ENCODE measurements at places on chromosomes 12 and 14.

DNA sequence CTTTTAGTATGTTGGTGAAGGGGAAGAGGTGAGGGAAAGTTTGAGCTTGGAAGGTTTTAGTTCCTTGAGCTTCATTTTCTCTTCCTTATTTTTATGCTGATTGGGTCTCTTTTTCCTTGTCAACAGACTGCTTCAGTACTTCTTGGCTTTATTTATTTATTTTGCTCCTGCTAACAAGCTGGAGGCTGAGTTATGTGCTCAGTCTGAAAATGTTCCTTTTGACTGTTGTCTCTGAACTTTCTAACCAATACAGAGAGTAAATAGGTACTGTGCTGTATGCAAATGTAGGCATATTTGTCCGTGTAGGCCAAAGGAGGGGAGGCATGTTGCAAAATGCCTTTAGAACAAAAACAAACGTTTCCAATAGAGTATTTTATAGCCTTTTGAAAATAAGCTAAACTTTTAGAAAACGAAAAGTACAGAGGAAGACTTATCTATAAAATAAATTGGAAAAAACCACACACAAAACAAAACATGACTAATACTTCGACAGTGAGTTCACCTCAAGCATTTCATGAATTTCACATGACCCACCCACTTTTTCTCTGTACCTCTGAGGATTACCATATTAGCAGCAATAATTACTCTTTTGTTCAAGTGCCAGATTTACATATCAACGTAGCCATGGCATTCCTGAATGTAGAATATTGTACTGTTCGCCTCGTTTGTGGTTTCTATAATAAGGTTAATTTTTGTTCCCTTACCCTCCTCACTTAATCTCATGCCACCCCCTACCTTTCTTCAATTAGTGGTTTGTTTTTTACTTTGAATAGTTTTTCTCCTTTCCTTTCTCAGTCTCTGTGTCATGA, 4.7 kb upstream of the CREBL2 start:
- DNase-seq, result no peak

- DNase-seq, result no peak
Measured at GRCh38 chr14:70904373-70904772, 2.9 kb upstream of the PCNX1 start.

DNA sequence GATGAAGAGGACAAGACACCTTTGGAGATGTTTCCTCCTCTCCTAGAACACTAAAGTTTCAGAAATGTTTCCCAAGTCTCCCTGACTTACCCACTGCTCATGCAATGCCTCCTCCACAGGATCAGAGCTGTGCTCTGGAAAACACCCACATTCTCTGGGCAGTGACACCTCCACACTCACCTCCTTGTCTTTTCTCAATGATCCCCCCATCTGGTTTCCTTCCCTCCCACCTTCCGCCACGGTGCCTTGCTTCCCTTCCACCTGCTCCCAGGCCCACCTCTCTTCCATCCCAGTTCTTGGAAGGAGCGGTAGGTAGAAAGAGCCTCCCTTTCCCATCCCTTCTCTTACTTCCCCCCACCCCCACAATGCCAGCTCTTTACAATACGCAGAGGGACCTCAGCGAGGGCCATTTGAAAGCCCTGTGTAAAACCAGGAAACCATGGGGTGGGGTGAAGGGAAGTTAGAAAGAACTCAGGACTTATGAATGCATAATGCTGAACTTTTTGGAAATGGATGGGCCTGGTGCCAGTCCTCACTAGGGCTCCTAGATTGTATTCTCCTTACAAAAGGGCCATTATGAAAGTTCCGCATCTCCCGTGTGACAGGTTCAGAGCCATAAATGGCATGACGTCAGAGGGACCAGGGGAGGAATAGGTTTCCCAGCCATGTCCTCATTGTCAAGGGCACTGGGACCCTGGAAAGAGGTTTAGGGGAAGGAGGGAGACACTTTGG, 12.8 kb downstream of the FBLN5 start:
- DNase-seq, result no peak

GRCh38 chr12:45612044-45612794, 117.3 kb upstream of the ARID2 start:
- DNase-seq, result no peak

DNA sequence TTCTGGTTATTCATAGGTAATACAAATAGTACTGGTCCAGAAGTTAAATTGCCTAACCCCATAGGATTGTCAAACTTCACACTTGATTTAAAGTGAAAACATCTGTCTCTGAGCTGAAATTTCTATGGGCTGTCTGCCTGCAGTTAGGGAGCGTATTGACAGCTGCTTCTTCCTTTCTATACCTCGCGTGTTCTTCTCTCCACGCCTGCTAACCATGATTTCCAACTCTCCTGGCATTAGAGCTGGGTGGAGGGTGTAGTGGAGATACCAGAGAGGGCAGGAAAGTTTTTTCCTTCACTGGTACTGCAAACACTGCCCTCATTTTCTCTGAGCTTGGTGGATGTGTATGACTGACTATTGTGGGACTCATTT, 429.0 kb upstream of the FBXO33 start:
- no peak for DNase-seq

DNA sequence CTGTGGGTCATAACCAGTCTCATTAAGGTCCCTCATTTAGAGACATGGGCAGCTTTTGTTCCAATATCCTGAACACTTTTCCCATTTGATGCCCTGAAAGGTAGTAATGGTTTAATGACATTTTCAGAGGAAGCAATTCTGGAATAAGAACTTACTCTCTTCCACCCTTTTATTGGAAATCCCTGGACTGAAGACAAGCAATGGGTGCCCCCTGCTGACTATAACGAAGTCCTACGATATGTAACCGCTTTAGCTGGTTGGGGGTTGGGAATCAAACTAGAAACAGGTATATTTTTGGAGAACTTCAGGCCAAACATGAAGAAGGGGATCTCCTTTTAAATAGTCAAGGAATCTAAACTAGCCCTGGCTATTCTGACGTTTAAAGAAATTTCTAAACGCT, 20.5 kb downstream of the SARNP start:
- DNase-seq, result peak; percentile 35

DNA sequence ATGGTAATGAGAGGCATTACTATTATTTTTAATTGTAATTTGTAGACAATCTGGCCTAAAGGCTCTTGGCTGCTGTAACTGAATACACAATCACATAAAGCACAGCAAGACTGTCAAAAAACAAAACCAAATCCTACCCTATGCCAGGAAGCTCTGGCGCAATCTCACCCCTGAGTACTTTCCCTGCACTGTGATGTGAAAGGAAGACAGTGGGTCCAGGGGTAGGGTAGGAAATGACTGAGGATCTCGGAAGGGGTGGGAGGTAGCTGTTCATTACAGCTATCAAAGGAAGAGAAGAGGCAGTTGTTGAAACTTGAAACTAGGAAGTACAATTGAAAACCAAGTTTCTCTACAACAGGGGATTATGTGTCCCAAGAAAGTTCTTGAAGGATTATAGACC, 202.8 kb downstream of the ANO2 start:
- DNase-seq, result no peak

DNA sequence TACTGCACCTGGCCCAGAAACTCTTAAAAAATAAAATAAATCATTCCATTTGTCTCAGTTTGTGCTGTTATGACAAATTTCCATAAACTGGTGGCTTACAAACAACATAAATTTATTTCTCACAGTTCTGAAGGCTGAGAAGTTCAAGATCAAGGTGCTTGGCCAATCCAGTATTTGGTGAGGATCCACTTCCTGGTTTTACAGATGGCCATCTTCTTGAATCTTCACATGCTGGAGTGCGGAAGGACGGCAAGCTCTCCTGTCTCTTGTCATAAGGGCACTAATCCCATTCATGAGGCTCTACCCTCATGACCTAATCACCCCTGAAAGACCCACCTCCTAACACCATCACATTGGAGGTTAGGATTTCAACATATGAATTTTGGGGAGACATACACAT, 29.9 kb upstream of the MYBPC1 start:
- no peak for DNase-seq

DNA sequence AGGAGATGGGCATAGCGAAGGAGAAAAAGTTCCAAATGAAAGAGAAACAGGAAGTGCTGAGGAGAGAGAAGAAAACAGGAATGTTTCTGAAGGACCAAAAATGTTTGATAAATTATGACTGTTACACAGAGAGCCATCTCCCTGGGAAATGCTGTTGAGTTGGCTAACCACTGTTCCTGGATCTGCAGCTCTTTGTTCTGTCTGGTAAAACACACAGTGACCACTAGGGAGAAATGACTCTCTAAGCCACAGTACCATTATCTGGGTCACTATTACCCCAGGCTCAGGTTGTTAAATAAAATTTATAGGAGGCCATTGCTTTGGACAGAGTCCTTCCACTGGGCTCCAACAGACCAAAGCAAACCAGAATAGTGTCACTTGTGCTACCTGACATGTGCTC, 219.3 kb downstream of the CRADD start:
- no peak for DNase-seq

DNA sequence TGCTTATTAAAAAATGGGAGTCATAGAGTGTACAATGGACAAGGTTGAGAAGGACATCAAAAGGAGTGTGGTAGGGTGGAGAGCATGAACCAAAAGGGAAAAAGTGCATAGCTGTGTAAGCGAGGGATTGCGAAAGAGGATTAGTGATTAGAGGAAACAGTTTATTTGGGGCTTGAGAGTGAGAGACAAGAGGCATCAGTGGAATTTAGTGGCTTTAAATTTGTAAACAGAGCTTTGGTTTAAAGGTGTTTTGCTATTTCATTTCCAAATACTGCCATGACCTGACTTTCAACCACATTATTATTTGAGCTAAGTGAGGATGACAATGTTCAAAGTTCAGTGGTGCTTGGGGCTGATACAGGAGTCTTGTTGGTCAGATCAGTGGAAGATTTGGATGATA, 53.4 kb downstream of the SLC16A7 start:
- DNase-seq, result no peak

GRCh38 chr14:99574099-99574880, 29.7 kb downstream of the CCDC85C start:
- no peak for DNase-seq

GRCh38 chr14:74290415-74290814, 12.3 kb downstream of the ABCD4 start:
- DNase-seq, result no peak

- no peak for DNase-seq
Measured at GRCh38 chr12:6548556-6548955, 7.3 kb downstream of the IFFO1 start.

DNA sequence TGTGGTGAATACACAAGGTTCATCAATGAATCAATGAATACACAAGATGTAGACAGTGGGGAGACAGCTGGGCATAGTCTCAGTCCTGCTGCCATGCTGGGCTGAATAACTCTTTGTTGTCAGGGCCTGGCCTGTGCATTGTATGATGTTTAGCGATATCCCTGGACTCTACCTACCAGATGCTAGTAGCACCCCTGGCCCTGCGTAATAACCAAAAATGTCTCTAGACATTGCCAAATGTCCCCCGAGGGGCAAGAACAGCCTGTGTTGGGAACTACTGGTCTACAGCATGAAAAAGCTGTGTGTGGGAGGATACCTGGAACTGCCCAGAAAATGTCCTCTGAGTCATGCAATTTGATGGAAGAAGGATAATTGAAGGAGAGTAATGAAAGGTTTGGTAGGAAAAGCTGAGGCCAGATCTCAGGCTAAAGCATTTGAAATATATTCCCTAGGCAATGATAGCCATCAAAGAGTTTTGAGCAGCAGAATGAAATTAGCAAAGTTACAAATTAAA, 128.2 kb downstream of the TMEM30B start:
- no peak for DNase-seq

DNA sequence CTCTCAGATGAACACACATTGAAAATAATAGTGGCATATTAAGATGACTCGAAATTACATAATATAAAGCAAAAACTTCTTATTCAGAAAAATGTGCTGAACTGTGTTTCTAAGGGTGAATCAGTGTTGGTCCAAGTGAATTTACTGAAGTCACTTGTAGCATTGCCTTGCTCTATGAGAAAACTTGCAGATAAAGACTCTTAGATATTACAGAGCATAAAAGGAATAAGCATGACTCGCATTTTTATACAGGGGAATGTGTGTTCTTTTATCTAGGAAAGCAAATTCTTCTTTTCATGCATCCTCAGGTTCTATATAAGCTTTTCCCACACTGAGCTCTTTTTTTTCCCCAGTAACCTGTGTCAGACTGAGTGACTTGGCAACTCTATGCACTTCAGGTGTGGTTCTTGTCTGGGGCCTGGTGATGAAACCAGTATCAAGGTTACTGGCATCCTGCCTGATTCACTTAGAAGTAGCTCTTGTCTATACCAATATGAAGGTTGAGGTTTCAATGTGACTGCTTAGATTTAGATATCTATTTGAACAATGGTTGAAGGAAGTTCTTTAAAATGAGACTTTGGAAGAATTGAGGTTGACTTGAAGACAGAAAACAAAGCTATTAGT, 76.1 kb downstream of the OTOGL start:
- DNase-seq, result no peak

DNA sequence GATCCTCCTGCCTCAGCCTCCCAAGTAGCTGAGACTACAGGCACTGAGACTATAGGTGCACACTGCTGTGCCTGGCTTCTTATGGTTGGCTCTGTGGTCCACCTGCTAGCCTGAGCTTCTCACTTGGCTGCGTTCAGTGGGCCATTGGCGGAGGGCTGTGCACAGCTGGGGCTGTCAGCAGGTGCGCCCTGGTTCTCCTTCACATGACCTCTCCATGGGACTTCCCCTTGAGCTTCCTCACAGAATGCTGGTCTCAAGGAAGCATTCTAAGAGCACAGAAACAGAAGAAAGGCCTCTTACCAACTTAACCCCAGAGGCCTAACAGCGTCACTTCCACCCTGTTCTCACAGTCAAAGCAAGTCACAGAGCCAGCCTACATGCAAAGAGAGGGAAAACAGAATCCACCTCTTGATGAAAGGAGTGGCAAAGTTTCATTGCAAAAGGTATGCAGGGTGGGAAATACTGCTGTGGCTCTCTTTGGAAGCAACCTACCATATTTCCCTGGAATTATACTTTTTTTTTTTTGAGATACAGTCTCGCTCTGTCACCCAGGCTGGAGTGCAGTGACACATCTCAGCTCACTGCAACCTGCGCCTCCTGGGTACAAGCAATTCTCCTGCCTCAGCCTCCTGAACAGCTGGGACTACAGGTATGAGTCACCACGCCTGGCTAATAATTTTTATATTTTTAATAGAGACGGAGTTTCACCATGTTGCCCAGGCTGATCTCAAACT, 9.3 kb downstream of the RILPL2 start:
- no peak for DNase-seq

DNA sequence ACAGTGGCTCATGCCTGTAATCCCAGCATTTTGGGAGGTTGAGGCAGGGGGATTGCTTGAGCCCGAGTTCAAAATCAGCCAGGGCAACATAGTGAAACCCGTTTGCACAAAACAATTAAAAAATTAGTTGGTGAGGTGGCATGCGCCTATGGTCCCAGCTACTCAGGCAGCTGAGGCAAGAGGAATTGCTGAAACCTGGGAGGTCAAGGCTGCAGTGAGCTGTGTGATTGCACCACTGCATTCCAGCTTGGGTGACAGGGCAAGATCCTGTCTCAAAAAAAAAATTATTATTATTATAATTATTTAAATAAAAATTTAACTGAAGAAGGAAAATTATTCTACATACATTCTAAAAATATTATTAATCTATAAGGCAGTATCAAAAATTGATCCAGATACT, 164.1 kb downstream of the ITPR2 start:
- DNase-seq, result no peak

GRCh38 chr14:94548999-94549985, 11.9 kb upstream of the SERPINA4 start:
- peak; percentile 22 for DNase-seq

GRCh38 chr12:106780010-106780631, 5.6 kb downstream of the RIC8B start:
- DNase-seq, result no peak

GRCh38 chr12:107448198-107448597, 237.4 kb upstream of the PWP1 start:
- DNase-seq, result peak; percentile 6
